CD4-positive, alpha-beta T cell treated with Interleukin-15 for 4 hours (primary cell): ENCODE measurements at places on chromosomes 6 and 20.

DNA sequence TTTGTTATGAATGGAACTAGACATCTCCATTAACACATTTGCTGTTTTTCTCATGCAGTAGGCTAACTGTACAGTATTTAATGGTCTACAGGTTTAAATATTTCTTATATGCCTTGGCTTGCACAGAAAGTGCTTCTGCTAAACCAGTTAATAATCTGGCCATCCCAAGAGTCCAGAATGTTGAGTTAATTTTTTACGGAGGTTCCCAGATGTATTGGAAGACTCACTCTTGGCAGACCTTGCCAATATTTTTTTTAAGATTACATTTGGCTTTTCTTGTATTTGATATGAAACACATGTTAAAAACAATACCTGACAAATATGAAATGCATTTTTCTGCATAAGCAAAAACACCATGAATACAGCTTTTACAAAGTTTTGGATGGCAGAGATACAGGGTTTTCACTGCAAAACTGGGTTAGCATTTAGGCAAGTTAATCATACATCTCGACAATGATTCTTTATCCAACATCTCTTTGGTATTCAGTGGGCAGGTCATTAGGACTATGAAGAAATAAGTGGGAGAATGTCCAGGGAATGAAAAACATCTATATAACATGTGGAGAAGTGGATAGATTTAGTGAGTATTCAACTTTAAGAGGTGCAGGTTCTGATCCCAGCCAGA lies 94.0 kb downstream of the SGK1 start:
- DNase-seq, result no peak

DNA sequence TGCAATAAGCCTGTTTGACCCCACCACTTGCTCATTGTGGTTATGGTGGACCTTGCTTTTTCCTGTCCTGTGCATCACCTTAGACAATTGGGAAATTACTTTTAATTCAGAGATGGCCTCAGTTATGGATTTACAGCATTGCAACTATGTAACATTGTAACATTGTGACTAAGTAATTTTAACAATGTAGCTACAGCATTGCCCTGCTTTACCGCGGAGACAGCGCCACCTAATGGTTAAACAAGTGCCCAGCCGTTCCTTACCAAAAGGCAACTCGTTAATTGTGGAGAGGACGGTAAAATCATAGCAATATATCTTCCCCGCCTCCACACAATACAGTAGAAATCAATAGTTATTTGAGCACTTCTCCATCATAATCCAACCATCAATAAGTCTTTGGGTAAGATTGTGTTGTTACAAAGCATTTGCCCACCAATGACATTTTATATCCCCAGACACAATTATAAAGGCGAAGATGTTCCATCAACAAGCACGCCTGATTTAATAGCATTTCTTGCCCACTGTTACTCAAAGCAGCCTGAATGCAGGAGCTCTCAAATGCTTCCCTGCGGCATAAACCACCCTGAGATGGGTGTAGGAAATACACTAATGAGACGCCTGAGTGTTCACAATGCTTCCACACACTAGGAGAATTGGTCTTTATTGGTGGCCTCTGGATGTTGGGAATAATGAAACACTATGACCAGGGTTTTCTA lies 93.7 kb downstream of the PROKR2 start:
- DNase-seq, result peak; percentile 61

GRCh38 chr6:68778356-68779020 lies 143.4 kb downstream of the ADGRB3 start:
- no peak for DNase-seq

GRCh38 chr6:71088166-71088565 lies 131.3 kb upstream of the B3GAT2 start:
- no peak for DNase-seq

- DNase-seq, result no peak
These were observed 69.6 kb upstream of the ARMC2 start for GRCh38 chr6:108778421-108779186.

DNA sequence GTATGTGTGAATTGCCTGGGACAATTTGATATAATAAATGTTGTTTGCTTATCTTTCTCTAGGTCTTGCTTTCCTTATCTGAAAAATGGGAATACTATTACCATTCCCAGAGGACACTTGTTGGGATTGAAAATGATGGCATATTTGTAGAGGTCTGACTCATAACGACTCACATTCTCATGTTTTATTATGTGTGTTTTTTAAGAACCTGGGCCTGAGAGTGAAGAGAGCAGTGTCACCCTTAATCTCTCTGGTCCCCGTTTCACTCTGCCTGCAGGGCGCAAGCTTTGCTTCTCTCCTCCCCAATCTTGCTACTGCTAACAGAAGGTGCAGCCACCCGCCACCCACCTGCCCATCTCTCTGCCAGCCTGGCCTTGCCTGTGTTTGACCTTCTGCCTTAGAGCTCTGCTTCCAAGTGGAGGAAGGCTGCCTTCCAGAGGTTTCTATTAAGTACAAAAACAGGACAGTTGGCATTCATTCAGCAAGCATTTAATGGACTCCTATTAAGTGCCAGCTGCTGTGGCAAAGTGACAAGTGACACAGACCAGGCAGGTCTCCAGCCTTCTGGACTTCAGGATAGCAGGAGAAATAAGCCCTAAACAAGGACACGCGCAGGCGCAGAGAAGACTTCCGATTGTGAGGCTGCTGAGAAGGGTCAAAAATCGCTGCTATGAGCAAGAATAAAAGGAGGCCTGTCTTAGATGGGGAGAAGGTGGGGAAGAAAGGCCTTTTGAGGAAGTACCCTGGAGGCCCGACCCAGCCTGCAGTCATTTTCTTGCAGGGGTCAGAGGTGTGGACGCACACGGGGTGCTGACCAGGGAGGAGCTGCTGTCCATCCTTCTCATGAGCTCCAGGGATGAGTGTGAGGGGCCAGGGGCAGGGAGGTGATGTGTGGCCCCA lies 112.5 kb downstream of the JPH2 start:
- no peak for DNase-seq

DNA sequence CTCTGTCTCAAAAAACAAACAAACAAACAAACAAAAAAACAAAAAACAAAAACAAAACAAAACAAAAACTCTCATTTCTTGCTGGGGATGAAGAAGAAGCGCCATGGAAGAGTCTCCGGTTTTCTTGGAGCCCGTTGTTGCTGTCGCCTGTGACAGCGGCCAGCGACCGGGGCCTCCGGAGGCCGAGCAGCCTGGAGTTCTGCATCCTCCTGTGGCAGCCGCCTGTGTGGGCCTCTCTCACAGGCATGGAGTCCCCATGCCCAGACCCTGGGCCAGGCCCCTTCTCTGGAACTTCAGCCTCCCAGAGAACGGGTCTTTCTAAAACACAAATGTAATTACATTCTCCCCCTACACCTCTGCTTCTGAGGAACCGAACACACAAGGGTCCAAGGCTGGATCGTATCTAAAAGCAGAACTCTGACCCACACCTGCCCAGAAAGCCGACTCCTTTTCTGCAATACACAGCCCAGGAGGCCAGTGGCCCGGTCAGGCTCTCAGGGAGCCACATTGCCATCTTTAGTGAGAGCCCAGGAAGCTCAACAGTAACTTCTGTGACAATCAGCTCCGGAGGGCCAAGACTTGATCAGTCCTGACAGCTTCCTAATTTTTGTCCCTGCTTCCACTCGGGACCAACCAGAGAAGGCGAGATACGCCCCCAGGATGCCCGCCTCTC lies 18.5 kb downstream of the DACT2 start:
- DNase-seq, result no peak

GRCh38 chr6:10886691-10887502 lies at the start of gene SYCP2L:
TSS of gene SYCP2L (plus strand) at chr6:10887052. CDS start at chr6:10887127, 75 bp downstream.
- DNase-seq, result no peak

DNA sequence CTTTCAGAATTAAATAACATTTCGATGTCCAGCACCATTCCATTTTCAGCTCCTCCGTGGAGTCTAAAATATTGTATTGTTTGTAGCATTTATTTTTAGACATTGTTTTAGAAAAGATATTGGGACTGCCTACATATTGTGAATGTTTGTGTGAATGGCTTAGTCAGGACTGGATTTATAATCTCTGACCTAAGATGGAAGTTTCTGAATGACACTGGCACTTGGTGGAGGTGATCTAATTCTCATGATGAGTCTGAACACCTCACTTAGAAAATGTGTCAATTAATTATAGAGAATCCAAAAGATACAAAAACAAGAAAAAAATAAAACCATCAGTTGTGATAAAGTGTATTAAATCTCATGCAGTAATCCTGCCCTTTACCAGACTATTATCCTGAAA lies 60.8 kb upstream of the HBS1L start:
- no peak for DNase-seq

DNA sequence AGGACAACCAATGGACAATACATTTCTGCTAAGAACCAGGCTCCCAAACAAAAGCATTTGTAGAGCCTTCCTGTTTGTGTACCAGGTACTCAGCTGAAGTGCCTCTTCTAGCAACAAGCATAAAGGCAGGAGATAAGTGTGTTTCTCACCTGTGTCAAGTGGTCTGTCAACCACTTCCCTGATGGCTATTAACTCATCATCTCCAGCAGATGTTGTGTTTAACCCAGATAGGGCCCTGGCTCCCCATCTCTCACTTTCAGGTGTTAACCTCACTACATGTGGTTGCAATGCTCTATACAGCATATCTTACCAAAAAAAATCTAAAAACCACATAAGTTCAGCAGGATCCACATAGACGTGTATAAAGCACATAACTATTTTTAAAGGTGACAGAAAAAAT lies 9.6 kb upstream of the IL17A start:
- DNase-seq, result peak; percentile 4

GRCh38 chr6:143579703-143580102 lies 68.2 kb upstream of the FUCA2 start:
- no peak for DNase-seq

GRCh38 chr6:155197932-155198331 lies 65.9 kb upstream of the CLDN20 start:
- DNase-seq, result no peak

GRCh38 chr6:34928695-34929094 lies 39.6 kb downstream of the ANKS1A start:
- no peak for DNase-seq

GRCh38 chr20:47785854-47786764 lies 828 bp upstream of the SULF2 start:
- no peak for DNase-seq

DNA sequence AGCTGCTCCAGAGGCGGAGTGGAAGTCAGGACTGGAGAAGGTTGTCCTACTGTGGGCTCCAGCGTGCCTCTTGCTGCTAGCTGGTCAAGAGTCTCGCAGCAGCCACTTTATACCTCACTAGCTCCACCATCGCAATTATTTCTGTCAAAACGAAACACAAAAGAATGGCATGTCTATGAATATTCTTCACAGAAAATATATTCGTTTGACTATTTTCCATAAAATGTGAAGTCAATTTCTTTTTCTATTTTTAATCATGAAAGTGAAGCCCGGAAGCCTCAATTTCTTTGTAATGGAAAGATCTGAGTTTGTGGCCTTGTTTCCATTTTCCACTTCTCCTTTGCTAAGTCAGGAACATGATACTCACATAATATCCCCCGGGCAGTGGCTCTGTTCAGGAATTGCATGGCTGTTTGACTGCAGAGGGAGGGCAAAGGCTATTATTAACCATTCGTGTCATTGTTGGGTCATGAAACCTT lies 51.7 kb downstream of the DTD1 start:
- no peak for DNase-seq

- DNase-seq, result no peak
These were observed 906.8 kb downstream of the GRIK2 start for GRCh38 chr6:102300350-102300749.
